MG63 (cell line): ENCODE measurements at places on chromosomes 3 and 15.

DNA sequence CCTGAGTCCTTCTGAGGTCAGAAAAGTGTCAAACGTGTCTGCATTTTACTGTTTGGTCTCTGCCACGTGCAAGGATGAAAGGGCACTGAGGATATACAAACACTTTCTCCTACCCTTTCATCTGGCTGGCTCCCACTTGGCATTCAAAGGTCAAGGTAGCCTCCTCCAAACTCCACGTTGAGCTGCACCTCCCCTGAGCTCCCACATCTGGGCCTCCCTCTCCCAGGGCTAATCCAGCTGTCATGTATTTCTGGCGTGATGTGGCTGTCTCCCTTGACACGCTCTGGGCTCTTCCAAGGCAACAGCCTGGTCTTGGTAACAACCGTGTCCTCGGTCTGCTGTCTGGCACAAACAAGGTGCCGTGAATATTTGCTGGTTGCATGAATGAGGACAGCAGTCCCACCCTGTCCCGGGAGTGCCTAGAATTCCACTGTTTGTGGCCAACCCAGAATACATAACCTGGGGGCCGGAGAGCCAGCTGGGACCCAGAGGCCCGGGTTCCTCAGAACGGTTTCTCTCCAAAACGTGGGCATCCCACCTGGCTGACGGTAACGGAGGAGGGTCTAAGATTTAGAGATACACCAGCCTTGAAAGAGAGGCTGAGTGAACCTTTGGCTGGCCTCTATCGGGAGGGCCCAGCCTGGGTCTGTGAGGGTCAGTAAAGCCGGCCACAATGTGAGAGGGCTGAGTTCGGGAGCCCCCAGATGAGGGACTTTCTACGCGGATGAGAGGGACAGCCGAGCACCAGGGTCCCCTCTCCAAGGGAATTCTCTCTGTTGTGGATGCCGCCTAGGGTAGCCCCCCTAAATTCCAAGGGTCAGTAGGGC lies 767 bp downstream of the GLT8D1 start:
- no peak for DNase-seq

DNA sequence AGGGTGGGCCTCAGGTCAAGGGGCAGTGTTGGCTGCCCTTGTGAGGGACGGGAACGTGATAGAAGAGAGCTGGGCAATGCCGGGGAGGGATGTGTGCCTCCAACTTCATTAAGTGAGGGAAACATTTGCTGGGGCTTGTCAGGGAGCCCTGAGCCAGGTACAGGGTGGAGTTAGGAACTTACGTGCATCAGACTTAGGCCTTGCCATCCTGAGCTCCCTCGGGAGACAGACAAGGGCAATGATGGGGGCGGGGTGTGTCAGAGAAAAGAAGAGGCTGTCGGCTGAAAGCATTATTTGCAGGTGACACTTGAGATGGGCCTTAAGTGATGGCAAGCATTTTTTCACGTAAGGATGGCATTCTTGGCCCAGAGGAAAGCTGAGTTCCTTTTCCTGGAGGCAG lies 1.6 kb downstream of the FAM131A start:
- DNase-seq, result no peak

DNA sequence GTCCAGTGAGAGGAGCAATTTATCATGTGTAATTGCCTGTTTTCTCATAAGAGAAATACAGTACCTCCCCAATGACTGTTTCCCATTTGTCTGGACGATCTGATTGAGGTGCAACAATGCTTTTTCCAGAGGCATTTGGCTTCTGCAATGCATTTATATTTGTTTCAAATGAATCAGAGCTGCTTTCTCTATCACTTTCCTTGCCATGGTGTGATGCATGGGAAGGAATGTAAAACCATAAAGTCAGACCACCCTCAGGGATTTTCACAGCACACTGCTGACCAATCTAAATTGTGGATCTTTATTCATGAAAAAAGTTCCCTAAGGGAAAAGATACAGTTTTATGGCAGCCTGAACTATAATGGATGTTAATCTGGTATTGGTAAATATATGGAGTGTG lies 333.0 kb downstream of the ZNF385D start:
- no peak for DNase-seq

GRCh38 chr15:70101459-70102113 lies 3.9 kb upstream of the TLE3 start:
- DNase-seq, result peak; percentile 78

DNA sequence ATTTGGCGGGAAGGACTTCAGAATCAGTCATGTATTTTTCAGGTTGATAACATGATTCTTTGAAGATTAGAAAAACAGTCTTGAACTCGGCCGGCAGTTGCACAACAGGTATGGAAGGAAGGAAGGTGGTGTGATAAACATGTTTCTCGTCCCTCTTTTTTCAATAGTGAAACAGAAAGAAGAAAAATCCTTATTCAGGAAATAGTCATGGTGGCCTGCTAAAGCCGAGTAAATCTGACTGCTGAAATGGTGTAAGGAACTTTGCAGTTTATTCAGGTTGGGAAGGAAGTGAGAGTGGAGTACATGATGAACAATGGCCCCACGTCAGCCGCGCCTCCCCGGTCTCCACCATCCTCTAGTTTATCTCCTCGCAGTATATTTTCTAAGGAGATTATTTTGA lies 6.7 kb downstream of the RASGRP1 start:
- no peak for DNase-seq

- DNase-seq, result no peak
Measured at GRCh38 chr3:38916706-38917105, 100.7 kb upstream of the SCN10A start.

GRCh38 chr3:127629467-127630403 lies 750 bp downstream of the PODXL2 start:
- DNase-seq, result no peak

- DNase-seq, result no peak
Measured at GRCh38 chr3:41684797-41685735, 276.8 kb downstream of the ULK4 start.

GRCh38 chr3:64837126-64837738 lies 149.4 kb upstream of the ADAMTS9 start:
- no peak for DNase-seq

DNA sequence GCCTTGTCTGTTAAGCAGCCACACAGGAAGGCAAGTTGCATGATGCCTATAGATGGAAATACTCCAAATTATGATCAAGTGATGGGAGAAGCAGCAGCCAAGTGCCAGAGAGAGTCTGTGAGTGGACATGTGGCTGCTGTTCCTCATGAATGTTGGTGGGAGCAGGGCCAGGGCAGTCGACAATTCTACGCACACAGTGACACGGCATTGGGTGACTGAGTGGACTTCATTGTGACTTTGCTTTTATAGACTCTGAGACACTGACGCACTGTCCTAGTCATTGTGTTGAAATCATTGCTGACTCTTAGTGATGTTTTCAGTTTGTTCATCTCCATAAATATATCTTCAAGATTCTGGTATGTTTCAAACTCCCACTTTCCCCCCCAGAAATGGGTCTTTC lies 246.3 kb upstream of the SEMA6D start:
- no peak for DNase-seq

- no peak for DNase-seq
Measured at GRCh38 chr15:34109797-34110663, 8.1 kb downstream of the PGBD4 start.

GRCh38 chr3:4693620-4694019 lies 200.5 kb downstream of the ITPR1 start:
- DNase-seq, result no peak

GRCh38 chr3:9902372-9903237 lies at the start of gene IL17RE:
Gene IL17RE (plus strand): TSS chr3:9902848. CDS start chr3:9902933, 85 bp downstream.
- DNase-seq, result no peak

DNA sequence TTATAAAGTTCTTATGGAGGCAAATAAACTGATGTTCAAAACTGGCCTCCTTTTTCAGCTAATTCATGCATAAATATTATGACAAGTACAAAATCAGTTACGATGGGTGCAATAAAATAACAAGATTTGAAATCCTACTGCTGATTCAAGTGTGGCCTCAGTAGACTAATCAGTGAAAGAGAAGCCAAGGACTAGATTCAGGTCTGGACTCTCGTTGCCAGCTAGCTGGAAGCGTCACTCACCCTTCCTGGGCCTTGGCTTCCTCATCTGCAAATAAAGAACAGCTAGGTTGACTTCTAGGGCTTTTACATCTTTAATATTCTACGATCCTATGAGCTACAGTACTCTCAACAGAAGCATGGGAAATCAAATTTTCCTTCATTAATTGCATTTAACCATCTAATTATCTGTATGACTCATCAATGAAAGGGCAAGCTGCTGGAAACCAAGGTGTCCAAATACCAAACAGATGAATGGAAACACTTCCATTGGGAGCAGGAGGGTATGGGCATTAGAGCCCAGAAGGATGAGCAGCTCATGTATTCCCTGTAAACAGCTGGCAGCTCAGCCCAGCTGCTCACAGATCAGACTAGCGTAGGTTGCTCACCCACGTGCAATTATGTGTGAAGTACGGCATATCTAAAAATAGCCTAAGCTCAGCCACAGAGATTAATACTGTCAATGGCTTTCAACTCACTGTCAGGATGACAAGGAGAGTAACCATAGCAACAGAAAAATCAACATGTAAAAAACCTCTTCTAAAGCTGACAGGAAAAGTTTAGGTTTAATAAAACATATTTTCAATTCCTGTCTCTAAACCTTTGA lies 294.8 kb downstream of the PLCL2 start:
- no peak for DNase-seq

DNA sequence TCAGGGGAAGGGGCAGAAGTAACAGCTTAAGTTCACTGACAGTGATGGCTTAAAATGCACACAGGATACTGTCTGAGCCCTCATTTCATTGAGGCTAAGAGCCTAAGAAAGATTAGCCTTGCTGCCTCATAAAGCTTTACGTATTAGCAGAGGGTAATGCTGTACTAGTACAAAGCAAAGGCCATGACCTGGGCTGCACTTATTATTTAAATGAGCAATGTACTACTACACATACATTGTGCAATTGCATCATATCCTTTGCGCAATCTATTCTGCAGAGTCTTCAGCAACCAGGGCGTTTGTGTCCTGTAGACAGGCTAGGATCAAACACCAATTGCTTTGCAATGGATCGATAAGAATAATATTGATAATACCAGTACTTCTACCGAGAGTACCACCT lies 221.8 kb downstream of the TPRG1 start:
- no peak for DNase-seq

DNA sequence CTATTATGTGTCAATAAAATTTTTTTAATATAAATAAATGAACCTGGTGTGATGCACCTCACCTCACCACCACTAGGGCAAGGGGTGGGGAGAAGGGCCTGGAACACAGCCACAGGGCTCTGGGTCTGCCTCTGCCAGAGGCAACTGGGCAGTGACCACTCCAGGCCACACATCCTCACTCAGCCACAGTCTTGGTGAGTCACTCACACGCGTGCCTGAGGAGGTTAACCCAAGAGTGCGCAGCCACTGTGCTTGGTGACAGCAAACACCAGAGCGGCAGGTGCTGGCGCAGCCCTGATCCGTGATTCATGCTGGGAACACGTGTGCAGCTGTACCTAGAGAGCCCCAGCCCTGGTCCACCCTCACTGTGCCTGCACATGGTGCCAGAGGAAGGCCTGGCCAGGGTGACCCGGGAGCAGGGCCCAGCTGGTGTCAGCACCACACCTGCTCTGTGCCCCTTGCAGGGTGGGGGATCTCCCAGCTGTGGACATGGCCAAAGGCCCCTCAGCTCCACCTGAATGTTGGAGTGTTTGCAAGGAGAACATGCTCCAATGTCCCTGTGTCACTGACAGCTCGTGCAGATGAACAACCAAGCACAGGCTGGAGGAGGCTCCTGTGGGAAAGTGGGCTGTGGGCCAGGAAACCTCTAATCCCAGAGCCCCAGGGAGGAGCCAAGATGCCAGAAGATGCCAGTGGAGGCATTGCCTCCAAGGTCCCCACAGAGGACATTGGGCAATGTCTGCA lies 2.1 kb downstream of the SLC41A3 start:
- DNase-seq, result peak; percentile 68

DNA sequence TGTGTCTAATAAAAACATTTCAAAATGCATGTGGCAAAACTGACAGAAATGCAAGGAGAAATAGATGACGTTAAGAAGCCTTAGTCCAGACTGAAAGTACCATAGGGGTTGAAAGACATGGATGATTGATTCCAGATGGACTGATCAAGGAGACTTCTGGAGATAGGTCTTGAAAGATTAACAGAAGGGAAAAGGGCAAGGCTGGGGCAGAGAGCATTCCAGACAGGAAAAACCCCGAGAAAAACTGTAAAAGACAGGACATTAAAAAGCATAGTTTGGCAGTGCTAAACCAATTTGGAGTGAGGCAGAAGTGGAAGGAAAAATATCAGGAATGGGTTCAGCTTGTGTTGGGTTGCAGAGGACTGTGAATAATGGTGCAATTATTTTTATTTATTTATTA lies 375.2 kb upstream of the SGO1 start:
- no peak for DNase-seq

- no peak for DNase-seq
Measured at GRCh38 chr3:107962946-107963345, 127.9 kb downstream of the CD47 start.

DNA sequence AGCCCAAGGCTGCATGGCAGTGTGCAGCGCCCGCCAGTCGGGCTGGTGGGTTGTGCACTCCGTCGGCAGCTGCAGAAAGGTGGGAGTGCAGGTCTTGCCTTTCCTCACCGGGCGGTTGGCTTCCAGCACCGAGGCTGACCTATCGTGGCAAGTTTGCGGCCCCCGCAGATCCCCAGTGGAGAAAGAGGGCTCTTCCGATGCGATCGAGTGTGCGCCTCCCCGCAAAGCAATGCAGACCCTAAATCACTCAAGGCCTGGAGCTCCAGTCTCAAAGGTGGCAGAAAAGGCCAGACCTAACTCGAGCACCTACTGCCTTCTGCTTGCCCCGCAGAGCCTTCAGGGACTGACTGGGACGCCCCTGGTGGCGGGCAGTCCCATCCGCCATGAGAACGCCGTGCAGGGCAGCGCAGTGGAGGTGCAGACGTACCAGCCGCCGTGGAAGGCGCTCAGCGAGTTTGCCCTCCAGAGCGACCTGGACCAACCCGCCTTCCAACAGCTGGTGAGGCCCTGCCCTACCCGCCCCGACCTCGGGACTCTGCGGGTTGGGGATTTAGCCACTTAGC lies 4.3 kb downstream of the ISL2 start:
- no peak for DNase-seq

- DNase-seq, result no peak
Measured at GRCh38 chr3:185687271-185687878, 101.3 kb downstream of the SENP2 start.

- DNase-seq, result no peak
Measured at GRCh38 chr3:191350396-191351090, 20.2 kb upstream of the UTS2B start.

- no peak for DNase-seq
Measured at GRCh38 chr15:40543631-40544294, 21.1 kb downstream of the CCDC32 start.

- DNase-seq, result no peak
Measured at GRCh38 chr3:188185717-188186251, 31.8 kb downstream of the LPP start.
